ENCODE measurements at places on chromosomes 3 and 15.
A peak's percentile ranks its signal among the peaks of the same experiment; 100 is the strongest.

DNA sequence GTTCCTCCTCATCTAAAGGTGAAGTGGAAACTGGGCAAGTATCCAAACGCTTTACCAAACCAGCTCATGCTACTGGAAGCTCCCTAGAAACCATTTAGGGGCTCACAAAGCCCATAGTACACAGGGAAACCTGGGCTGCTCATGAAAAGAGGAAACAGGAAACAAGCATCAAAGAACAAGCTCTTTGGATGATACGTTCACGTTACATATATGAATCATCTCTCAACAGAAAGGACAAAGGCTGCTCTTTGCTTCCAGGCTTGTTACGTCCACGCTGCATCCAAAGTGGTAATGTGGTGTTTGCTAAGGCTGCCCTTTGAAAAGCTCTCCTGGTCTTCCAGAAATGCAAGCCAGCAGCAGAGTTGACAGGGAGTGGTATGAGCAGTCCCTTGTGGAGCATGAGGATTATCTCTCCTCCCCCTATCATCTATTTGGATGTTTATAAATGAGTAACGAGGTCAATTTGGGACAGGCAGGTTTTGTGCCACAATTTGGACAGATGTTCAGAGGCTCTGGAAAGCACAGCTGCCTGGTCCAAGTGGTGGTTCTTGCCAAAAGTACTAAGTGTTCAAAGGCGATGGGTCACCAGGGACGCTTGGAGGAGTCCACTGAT lies 98.0 kb upstream of the RORA start:
- DNase-seq: no peak

DNA sequence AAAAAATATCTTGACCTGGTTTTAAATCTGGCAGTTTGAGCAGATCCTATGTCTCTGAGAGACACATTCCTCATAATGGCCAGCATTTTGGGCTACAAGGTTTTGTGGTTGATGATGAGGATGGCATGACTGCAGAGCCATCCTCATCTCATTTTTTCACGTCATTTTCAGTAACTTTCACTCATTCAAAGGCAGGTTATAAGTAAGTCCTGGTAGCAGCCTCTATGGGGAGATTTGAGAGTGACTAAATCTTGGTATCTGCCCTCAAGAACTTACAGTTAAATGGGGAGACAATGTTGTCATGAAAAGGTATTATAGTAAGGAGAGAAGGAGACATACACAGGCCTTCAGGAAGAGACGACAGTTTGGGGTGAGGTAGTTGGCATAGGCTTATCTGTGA lies 14.5 kb downstream of the TIGIT start:
- DNase-seq: no peak

DNA sequence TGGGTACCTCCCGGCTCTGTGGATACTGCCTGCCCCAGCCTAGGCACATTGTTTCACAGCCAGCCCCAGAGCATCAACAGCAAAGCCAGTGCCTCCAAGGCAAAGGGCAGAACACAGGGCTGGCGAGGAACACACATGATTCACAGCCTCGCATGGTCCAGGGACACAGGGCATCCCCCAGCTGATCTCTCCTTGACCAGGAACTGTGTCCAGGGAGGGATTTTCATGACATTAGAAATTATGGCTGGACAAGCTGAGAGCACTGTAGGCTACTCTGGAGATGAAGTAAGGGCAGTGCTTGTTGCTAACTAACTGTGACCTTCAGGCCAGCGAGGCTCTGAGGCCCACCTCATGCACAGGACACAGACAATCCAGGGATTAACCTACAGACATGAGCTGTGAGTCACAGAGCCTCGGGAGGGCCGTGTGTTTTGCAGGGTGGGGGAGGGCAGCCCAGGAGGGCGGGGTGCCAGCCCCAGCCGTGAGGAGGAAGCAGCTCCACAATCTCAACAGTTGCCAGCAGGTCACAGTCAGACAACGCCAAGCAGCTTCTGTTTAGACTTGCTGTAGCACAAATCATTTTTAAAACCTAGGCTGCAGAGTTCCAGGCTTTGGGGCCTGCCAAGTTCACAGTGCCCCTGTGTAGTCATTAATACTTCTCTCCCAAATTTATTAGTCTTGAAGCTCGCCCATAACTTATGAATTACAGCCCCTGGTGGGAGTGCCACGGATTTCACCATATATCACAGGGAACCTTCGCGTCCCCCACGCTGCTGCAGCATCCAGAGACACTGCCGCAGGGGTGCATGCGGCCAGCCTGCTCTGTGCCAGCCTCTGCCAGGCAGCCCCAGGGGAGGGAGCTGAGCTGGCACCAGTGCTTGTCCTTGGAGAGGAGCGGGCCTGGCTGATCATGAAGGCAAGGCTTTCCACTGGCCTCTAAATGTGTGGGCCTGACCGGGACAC lies 114.7 kb downstream of the ETFA start:
- peak; percentile 82 for DNase-seq

DNA sequence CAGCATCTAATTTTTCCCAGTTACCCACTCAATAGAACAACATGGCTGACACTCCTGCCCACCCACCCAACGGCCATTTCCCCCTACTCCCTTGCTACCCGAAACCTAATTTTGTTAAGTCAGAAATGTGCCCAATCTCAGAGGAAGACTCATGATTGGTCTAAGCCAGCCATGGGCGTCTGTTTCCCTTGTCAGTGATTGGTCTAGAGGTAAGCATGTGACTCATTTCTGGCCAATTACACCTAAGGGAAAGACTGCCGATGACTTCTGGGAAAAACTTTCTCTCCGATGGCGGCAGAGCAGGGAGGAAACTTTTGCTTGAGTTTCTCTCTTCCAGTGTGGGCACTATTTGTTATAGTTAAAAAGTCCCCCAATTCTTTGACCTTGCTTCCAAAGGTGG lies 72.9 kb downstream of the RPLP1 start:
- DNase-seq: no peak

GRCh38 chr3:120285508-120285841 lies 453 bp upstream of the GPR156 start:
- no peak for DNase-seq

GRCh38 chr3:153244961-153245360 lies 82.9 kb downstream of the RAP2B start:
- no peak for DNase-seq

DNA sequence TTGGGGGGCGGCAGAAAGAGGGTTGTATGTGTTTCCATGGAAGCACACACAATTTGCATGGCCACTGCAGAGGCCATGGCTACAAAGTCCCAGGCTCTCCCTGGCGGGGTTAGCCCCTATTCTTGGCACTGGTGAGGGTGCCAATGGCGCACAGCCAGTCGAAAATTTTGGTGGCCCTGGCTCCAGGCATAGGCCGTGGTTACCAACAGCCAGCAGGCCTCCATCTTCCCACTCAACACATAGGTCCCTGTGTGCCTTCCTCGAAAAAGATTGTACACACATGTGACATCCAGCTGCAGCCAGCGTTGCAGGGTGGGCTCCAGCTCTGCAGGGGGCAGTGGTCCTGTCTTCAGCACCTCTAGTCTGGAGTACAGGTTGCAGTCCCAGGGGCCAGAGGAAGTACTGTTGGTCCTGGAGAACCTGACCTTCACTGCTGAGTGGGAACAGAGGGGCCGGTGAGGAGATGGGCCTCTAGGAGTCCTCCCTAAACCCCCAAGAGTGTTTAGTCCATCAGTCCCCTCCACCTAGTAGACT lies 7.1 kb downstream of the P4HTM start:
- DNase-seq: no peak

- no peak for DNase-seq
Observed at GRCh38 chr3:94184781-94185180, 121.9 kb downstream of the NSUN3 start.

DNA sequence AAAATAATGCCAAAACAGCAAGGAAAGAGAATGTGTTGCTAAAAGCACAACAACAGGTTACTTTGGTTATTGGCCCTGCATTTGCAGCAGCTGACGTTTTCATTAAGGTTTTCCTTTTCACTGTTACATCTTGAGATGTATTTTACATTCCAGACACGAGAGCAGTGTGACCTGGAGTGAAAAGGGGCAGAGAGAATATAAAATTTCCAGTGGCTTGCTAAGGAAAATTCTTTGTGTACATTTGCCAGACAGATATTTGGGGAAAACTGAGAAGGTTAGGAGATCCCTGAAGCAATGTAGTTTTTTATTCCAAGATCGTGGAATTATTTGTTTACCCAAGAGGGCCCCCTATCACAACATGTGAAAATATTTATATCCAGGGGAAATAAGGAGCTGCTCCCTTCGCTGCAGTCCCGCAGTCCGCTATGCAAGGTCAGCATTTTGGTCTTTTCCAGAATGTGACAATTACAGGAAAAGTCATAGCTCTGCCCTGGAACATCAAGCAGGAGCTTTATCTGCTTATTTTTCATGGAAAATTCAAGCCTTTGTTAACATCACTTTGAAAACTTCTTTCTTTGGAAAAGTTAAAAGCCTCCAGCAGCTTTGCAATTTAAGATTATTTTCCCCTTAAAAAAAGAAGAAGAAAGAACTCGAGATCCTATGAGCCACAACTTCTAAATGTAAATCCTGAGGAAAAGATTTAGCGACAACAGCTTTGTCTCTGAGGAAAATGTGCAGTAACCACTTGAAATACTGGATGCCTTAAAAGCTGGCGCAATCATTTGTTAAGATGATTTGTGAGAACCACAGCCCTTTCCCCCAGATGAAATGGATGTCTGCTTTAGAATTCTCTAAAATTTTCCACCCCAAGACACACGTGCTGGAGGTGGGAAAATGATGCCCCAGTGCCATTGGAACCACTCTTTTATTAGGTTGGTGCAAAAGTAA lies 256.4 kb upstream of the TPM1 start:
- no peak for DNase-seq

- DNase-seq: peak; percentile 43
Observed at GRCh38 chr15:99878835-99879234, 145.6 kb upstream of the LYSMD4 start.

- no peak for DNase-seq
Observed at GRCh38 chr3:123405936-123406510, 42.9 kb downstream of the ADCY5 start.

DNA sequence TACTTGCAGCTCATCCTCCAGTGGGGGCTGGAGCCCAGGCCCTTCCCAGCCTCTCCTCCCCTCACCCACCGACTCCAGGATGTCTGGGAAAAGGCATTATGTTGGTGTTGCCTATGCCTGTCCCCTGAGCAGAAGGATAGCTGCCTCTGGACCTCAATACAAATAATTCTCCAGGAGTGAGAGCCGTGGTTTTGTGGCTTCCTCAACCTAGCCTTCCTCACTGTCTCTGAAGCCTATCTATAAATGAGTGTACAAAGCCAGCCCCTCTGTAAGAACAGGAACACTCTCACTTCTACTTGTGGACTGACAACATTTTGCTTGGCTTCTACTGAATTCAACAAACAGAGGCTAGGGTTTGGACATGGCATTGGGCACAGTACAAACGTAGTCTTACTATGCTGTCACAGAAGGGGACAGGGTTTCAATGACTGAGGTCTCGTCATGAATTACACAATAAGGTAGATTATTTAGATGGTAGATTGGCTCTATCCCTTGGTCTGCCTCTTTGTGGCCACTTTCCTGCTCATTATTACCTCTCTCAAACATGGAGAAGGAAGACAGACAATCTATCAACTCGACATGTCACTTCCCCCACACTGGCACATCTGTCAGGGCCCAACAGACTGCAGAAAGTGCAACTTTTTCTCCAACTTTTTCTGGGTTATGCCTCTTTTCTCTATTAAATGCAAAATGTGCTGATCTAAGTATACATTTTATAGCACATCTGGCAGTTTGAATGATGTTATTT lies 82.8 kb upstream of the MEX3B start:
- DNase-seq: no peak

DNA sequence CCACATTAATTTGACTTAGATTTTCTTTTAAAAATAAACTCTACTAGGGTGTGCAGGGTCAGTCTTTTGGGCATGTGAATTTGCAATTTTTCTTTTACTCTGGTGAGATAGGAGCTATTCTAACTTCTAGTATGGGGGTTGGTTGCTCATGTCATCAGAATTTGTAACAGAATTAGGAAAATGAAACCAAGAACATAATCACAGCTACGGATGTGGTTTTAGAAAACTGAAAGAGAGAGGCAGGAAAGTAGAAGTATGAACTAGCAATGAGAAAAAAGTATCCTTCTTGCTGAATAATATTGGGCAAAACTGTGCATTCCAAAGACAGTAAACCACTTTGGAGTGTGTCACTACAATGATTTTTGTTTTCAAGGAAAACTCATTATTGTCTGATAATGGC lies 43.3 kb downstream of the ADPGK start:
- no peak for DNase-seq

- no peak for DNase-seq
Observed at GRCh38 chr15:51093839-51094605, 684 bp downstream of the TNFAIP8L3 start.

DNA sequence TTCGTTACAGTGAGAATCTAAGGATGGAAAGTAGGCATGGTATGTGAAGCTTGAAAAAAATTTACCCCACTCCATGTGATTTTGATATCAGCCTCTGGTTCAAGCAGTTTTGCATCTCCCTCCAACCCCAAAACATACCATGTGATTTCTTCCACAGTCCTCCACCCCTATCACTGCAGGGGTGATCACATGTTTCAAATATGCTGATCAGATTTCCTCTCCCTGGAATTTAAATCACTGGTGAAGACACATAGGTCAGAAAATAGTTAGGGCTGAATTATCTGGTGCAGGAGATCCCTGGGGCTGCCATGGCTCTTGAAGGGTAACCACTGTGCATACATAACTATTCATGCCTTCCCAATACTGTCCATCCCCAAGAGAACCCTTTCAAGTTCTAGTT lies 119.7 kb upstream of the THRB start:
- no peak for DNase-seq

GRCh38 chr15:99275525-99276128 lies 24.3 kb downstream of the LRRC28 start:
- DNase-seq: no peak

DNA sequence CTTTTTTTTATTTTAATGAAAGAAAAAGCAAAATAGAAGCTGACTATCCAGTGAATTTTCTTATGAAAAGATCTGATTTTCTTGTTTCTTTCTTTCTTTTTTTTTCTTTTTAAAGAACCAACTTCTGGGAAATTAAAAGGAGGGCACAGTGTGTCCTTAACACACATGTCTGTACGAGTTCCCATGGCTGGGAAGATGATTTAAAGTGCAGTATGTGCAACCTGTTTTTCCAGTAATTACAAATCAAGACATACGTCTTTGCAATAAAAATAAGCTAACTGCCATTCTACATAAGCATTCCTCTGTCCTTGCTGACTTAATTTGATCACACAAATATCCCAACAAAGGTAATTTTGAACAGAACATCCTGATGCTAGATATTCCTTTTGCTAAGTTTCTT lies 416.1 kb downstream of the ROBO1 start:
- peak; percentile 70 for DNase-seq

DNA sequence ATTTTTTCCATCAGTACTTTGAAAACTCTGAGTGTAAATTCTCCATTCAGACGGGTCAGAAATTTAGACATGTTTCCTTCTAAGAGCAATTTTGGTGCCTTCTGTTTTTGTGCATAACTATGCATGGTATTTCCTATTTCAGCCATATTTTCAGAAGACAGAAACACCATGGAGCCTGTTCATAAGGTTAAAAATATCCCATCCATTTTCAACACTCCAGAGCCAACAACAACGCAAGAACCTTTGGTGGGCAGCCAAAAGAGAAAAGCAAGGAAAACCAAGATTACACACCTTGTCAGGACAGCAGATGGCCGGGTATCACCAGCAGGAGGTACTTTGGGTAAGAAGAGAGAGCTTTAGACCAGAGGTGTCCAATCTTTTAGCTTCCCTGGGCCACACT lies 275.6 kb downstream of the BBX start:
- DNase-seq: no peak

- DNase-seq: no peak
Observed at GRCh38 chr3:26437678-26438077, 184.9 kb upstream of the LRRC3B start.
